Chondrocyte (in vitro differentiated cells): ENCODE measurements at places on chromosomes 4 and X. TPM values are rescaled to one million over a fixed set of nuclear protein-coding genes. Genes with fewer than 3 reads are reported as not detected.

DNA sequence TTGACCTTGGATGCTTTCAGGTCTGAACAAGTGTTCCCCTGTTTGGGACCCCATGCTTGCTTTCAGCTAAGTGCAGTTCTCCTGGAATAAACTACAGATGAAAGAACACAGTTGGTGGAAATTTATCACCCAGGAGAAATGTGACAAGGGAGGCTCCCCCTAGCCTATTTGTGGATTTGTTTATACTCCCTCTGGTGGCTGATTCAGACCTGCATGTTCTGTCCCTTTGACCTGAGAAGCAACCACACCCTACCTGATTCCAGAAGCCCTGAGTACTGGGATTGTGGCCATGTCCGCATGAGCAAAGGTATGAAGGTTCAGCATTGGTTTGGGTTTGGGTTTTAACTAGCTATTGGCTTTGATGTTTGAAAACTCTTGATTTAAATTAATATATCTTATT lies 440.9 kb downstream of the MID1IP1 start:
- no peak for DNase-seq

DNA sequence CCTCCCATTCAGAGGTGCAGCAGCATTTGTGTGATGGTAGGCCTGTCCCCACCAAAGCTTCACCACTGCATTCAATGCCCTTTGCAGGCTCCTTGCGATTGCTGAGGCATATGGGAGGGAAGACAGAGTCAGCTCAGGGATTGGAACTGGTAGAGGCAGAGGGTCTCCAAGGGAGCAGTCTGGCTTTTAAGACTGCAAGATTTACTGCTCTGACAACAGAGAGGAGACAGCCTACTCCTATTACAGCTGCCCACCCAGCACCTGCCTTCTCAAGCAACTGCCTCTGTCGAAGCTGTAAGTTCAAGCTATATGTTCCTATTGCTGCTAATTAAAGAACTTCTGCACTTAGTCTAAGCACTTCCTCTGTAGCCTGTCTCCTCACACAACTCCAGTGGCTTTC lies 481.8 kb downstream of the FGF13 start:
- DNase-seq: no peak

- DNase-seq: no peak
These were observed 60.7 kb downstream of the TET2 start for GRCh38 chr4:105207386-105207785.

DNA sequence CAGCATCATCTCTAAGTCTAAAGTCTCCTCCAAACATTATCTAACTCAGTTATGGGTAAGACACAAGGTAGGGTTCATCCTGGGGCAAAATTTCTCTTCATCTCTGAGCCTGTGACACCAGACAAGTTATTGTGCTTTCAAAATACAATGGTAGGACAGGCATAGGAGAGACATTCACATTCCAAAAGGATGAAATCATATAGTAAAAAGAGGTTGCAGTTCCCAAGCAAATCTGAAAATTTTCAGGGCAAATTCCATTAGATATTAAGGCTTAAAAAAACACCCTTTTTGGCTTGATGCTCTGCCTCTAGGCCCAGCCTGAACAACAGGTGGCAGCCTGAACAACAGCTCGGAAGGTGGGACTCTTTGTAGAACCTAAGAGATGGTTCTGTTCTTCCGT lies 448.3 kb upstream of the SLIT2 start:
- DNase-seq: no peak

DNA sequence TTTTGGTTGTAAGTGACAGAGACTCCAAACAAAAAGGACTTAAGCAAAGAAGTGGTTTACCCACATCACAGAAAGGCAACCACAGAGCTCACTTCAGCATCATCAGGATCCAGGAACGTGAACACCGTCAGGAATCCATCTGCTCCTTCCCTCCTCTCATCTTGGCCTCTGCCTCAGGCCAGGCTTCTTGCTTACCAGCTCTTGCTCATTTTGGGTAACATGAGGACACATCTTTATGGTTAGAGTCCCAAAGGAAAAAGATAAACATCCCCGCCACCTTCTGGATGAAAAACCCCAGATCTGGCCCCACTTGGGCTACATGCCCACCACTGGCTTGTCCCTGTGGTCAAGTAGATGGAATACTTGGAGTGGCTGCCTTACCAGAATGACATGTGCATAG lies 176.8 kb upstream of the RPL34 start:
- DNase-seq: no peak

GRCh38 chr4:47040828-47041227 lies 9.5 kb downstream of the GABRB1 start:
- DNase-seq: no peak

DNA sequence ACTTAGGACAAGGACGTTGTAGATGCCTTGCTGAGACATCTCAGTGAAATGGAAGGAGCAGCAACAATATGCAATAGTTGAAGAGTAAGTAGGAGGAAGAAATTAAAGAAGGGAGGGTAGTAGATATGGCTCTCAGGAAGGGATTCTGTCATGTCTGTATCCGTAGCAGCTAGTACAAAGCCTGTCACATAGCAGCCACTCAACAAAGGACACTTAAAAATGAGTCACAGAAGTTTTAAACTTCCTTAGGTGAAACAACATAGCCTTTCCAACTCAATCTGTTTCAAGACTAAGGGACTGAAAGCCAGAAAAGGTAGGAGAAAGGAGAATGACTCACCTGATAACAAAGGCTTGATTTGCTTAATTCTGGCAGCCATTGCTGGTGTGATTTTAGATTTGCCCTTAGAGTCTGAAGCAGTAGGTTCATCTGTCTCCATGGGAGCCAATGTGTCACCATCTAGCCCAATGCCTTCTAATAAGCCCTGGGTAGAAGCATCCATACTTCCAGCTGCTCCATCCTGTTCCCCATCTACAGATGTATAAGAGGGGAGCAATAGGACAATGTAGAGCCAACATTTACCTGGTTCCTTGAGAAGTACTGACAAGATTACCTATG lies 86.6 kb downstream of the HUWE1 start:
- DNase-seq: no peak

DNA sequence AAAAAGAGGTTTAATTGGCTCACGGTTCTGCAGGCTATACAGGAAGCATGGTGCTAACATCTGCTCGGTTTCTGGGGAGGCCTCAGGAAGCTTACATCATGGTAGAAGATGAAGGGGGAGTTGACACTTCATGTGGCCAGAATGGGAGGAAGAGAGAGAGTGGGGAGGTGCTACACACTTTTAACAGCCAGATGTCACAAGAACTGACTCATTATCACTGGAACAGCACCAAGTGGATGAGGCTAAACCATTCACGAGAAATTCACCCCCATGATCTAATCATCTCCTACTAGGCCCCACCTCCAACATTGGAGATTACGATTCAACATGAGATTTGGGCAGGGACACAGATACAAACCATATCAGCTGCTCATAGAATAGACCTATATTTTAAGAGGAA lies 255.8 kb downstream of the OPHN1 start:
- DNase-seq: no peak

- no peak for DNase-seq
These were observed 618 bp downstream of the RBBP7 start for GRCh38 chrX:16869393-16870094.

DNA sequence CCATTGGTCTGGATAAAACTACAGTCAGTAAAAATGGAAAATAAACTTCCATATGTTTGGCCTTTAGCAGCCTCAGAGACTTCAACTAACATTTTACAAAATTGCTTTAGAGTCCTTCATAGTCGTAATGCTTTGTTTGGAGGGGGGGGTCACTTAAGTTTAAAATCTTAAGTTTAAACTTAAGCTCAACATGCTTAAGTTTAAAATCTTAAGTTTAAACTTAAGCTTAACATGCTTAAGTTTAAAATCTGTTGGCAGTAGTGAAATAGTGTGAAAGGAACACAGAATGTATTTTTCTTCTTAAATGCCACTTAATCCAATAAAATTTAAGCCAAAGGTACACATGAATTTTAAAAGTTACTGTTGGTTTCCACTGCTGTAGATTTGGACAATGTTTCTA lies 45.9 kb upstream of the UNC5C start:
- no peak for DNase-seq

DNA sequence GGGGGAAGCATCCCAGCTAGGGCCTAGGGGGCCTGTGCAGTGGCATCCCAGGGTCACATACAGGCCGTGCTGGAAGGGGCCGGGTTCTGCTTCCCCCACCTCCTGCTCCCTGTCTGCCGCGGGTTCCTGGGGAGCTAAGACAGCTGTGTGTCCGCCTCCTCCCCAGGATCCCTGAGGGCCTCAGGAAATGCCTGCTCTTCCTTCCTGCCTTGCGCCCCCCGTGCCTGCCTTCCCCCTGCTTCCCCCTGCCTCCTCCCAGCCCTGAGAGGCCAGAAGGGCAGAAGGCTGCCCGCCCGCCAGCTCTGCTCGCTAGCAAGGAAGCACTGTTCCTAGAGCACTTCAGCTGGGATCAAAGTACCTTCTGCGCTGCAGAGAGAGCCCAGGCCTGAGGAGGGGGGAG lies 2.9 kb upstream of the BGN start:
- no peak for DNase-seq

GRCh38 chr4:185792384-185793115 lies 19.4 kb downstream of the SORBS2 start:
- no peak for DNase-seq

DNA sequence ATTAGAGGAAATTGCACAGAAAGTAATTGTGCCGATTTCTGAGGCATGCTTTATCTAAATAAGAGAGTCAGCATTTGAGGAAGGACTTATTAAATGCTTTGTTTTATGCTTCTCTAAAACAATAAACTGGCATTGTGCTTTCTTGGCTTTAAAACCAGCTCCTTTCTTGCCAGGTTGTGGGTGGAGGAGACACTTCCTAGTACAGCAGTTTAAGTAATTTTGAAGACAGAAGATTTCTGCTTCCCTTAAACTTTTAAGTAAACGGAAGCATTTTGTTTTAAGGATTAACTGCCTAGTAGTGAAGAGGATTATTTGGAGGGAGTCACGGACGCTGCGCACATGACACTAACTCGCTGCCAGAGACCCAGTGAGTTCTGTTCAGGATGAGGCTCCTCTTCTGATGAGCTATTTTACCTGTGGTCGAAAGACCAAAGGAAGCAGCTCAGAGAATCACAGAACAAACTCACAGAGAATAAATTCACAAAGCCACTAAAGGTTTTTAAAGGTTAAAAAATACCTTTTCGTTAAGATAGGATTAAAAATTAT lies 169.5 kb downstream of the TLL1 start:
- DNase-seq: no peak

The PRKG2 gene
- not detected in 3 replicates for total RNA-seq

The ANOS1 gene
- 9.6 to 23.1 TPM (median 22.3 TPM) in 3 replicates for total RNA-seq

DNA sequence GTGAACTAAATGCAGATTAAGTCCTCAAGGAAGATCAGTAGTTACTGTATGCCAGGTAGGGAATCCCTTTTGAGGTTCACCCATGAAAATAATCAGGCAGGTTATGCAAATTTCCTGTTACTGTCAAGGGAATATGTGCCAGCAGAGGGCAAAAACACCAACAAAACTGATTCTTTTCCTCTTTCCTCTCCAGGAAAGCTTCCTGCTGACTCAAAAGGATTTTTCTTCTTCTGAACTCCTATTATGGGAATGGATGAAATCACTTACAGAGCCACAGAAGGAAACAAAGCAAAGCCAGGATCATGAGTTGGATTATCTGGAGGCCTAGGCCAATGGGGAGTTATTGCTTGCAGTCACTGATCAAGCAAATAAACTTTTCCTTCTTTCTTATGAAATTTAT lies 49.7 kb downstream of the TMPRSS11F start:
- DNase-seq: no peak

GRCh38 chr4:77501851-77502250 lies 103.8 kb upstream of the CXCL13 start:
- no peak for DNase-seq

- DNase-seq: no peak
These were observed 13.3 kb downstream of the TFE3 start for GRCh38 chrX:49029876-49030275.

GRCh38 chr4:122861172-122861943 lies 34.7 kb downstream of the FGF2 start:
- DNase-seq: no peak

- no peak for DNase-seq
These were observed 26.3 kb downstream of the UTP14A start for GRCh38 chrX:129932016-129932820.

DNA sequence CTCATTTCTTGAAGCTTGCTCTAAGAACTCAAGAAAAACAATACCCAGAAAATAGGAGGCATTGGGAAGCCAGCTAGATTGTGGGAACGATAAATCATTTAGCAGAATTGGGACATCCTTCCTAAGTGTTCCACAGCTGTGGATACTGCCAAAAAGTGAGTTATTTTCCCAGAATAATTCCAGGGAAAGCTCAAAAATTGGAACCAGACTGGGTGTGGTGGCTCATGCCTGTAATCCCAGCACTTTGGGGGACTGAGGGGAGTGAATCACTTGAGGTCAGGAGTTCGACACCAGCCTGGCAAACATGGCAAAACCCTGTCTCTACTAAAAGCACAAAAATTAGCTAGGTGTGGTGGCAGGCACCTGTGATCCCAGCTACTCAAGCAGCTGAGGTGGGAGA lies 68.2 kb upstream of the GK2 start:
- no peak for DNase-seq

The FGB gene
- total RNA-seq: 2.1 to 2.4 TPM in 2 of 3 replicates, not detected in the other

The SLC49A3 gene
- total RNA-seq: 0.85 to 1.3 TPM (median 0.89 TPM) in 3 replicates

- no peak for DNase-seq
These were observed 548 bp downstream of the TMEM164 start for GRCh38 chrX:110003167-110004156.

- DNase-seq: no peak
These were observed at the start of gene MAP3K15 for GRCh38 chrX:19514791-19515614. MAP3K15 (minus strand) TSS chrX:19515508; CDS start chrX:19515261, 247 bp downstream.

The PRR32 gene
- not detected in 3 replicates for total RNA-seq

The ASB9 gene
- total RNA-seq: not detected in 3 replicates

GRCh38 chr4:89615051-89615450 lies 221.9 kb downstream of the SNCA start:
- DNase-seq: no peak

The SFRP2 gene
- 120 to 233 TPM (median 130 TPM) in 3 replicates for total RNA-seq

The CT45A5 gene
- not detected in 3 replicates for total RNA-seq

The POU4F2 gene
- not detected in 3 replicates for total RNA-seq

DNA sequence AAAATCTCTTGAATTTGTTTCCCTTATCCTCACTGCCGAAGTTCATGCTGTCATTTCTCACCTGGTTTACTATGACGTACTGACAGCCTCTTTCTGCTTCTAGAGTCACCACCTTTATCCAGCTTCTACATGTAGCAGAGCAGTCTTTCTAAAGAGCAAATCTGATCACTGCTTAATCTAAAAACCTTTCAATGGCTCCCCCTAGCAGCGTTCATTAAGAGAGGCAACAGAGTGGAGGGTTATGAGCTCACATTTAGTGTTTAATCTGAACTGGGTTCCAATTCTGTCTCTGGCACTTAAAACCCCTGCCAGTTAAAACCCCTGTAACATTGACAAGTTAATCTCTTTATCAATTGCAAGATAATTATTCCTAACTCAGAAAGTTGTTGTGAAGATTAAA lies 4.4 kb downstream of the RBPJ start:
- no peak for DNase-seq

DNA sequence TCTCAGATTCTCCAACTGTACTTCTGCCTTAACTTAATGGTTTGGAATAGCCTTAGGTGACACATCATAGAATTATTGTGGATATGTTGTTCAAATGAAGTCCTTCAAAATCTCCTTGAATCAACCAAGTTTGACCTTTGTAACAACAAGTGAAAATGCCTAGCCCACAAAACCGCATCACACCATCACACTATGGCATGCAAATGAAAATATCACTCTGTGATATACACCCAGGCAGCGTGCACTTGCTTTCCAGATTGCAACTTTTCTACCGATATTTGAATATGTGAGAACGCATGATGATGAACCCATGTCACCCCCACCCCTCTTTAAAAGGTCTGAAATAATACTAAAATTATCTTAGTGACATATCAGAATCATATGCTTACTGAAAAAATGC lies 656.7 kb downstream of the GABRG1 start:
- DNase-seq: no peak

The PARM1 gene
- total RNA-seq: 0.90 to 1.4 TPM (median 1.0 TPM) in 3 replicates

The GABRG1 gene
- total RNA-seq: not detected in 3 replicates

GRCh38 chr4:113173793-113174264 lies 124.4 kb downstream of the ANK2 start:
- DNase-seq: no peak
